ENCODE measurements at places on chromosomes 4 and X.

DNA sequence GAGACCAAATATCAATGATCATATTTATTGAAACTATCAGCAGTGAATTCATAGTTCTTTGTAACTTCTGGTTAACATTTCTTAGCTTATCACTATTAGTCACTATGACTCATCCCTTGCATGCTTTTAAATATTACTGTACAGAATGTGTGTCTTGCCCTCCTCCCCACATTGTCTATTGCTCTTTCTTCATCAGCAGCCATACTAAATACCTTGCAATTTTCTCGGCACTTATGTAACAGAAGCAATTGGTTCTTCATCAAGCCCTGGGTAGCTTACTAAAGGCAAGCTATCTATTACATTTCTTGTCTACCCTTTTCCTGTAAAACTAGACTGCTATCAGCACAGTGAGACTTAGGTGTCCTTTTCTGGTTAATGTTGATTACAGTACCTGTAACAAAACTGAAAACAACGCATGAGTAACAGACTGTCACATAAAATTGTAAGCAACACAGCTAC, 8.2 kb downstream of the KLHL4 start:
- no peak for DNase-seq

- DNase-seq = no peak
Observed at GRCh38 chrX:68462197-68462596, 28.9 kb upstream of the OPHN1 start.

DNA sequence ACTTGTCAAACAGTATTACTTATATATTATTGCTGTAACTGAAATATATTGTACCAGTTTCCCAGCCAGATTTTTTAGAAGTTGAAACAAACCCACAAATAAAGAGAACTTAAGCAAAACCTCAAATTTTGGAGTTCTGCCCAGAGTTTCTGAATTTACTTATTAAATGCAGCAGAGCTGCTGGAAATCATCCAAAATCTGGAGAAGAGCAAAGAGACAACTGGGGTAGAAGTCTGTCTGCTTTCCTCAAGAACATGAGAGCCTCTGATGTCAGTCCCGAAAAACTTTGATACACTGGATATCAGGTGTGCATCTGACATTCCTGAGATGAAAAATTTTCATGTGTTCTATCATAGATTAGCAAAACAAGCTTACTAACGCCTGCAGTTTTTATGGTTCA, 325.9 kb downstream of the NR3C2 start:
- DNase-seq = no peak

- DNase-seq = no peak
Observed at GRCh38 chr4:169800541-169800940, 42.8 kb upstream of the HPF1 start.

GRCh38 chr4:150367326-150367725, 214.6 kb upstream of the MAB21L2 start:
- DNase-seq = no peak

DNA sequence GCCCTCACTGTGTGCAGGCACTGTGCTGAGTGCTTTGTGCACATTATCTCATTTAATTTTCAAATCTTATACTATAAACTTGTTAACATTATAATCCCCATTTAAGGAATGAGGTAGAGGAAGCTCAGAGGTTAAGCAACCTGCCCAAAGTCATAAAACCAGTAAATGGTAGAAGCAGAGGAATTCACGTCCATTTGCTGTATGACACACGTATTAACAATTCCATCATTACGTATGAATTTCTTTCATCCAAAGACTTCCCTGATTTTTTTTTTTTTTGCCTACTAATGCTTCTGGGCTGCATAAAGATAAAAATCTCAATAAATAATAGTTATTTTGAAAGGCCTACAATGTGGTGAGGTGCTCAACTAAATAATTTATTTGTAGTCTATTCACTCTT, 64.5 kb upstream of the H2AZ1 start:
- DNase-seq = no peak

GRCh38 chr4:153432965-153433753, 33.0 kb upstream of the TMEM131L start:
- peak; percentile 67 for DNase-seq

GRCh38 chrX:122703762-122704161, 480.3 kb upstream of the GRIA3 start:
- DNase-seq = no peak

DNA sequence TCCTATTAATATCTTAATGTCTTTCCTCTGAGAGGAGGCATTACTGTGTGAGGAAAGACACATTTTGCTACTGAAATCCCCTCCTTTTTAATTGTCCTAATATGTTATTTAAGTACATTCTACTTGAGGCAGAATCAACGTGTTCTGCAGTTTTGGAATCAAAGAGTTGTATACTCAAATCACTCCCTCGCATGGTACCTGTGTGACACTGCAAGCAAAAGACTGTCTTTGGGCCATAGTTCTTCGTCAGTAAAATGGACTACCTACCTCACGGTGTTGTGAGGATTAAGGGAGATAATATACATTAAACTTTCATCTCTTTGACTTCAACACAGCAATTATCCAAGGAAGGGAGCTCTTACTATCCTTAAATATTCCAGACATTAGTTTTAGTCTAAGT, 61.5 kb downstream of the TIGD2 start:
- no peak for DNase-seq

DNA sequence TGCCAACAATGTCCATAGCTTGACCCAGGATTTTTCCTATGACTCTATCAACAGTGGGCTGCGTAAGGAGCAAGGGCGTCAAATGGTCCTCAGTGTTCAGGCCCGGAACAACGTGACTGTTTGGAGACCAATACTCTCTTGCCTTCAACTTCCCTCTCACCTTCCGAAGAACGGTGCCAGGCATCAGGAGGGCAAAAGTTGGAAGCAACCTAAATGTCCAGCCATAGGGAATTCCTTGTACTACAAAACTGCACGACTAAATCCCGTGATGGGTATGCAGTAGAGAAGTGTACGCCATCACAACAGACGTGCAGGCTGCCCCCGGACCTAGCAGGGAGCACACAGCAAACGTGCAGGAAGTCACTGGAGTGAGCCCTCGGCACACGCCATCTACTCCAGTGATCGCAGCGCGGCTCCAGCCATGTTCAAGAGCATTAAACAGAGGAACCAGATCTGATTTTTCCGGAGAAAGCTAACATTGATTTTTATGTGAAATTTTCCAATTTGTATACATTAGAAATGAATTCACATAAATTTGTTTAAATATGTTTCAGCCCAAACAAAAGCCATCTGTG, 79.0 kb downstream of the JAKMIP1 start:
- no peak for DNase-seq

DNA sequence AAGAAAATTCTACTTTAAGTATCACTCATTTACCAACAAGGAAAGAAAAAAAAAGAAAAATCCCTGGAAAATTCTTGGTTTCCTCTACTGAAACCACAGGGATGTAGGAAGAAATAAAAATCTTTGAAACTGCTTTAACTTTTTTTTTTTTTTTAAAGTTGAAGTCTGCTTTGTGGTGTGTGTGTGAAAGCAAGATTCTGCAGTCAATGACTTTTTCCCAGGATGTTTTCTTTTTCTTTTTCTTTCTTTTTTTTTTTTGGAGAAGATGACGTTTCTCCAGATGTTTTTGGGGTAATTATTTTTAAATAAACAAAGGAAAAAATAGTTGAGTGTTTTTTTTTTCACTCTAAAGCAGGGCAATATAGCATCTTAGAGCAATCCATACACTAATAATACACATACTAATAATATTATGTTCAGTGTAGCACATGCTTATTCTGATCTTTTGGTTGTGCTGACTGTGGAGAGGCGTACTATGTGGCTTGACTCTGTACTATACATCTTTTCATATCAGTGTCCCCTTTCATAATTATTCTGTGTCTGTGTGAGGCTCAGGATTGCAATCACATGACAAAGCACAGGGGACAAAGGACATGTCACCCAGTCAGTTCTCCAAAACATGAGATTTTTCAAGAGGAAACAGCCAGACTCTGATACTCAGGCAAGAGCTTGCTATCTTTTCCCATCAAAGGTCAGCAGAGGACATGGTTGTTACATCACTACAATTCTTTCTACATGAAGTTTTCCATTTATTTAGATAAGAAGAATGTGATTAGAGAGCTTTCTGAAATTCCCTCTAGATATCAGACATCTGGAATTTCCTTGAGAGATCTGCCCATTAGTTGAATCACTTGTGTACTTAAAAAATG, 111.0 kb downstream of the PDE5A start:
- no peak for DNase-seq

DNA sequence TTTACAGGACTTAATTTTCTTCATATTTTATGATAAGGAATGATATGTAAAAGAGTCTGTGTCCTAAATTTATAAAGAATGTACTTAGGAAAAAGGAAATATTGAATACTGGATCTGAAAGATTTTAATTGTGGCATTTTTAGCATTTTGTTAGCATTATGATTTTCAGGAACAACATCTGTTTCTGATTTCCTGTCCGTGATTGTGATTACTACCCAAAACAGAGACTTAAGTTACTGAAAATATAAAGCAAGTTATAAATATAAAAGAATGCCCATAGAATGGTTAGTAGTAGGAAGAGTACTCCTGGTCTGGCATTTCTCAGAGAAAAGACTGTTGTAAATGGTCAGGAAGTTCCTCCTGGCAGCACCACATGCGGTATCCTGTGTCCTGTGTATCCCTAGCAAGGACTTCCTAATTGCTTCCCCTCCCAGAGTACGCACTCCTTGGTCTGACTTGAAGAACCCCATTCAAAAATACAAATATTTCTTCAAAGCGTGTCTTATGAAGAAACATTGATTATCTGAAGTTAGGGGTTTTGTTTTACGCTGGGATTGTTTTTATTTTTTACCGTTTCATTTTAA, 88.9 kb downstream of the RS1 start:
- no peak for DNase-seq

DNA sequence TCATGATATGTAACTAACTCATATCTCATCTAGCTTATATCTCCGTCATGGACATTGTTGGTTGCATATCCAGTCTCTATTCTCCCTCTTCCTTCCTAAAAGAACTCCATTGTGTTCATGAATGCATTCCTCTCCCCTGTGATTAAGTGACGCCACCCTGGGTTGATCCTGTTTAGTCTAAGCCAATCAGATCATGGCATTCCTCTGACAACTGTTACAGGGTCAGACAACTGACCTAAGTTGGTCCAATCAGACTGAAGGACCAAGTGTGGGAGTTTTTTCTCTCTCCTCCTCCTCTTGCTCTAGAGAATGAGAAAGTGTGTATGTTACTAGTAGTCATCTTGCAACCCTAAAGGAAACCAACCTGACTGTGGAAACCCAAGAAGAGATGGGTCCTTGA, 3.6 kb downstream of the APOO start:
- no peak for DNase-seq

- no peak for DNase-seq
Observed at GRCh38 chrX:12871257-12871656, 4.4 kb downstream of the TLR7 start.

DNA sequence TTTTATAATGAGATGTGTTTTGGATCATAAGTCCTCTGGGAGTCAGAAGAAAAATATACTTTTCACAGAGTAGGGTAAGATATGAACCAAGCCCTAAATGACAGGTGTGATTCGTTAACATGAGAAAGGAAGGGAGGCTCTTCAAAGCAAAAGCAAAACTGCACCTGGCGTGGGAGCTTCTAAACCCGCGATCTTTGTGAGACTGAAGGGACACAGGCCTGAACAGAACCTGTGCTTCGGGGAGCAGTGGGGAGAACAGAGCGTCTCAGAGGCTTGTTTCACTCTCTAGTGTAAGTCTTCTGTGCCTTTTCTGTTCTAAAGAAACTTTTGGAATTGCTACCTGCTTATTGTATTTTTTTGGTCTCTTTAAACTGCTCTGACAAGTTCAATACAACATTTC, 30.2 kb upstream of the CYP4V2 start:
- peak; percentile 18 for DNase-seq

- DNase-seq = no peak
Observed at GRCh38 chrX:40460926-40461325, 119.8 kb upstream of the ATP6AP2 start.

GRCh38 chr4:47538825-47539154, 53.7 kb downstream of the ATP10D start:
- no peak for DNase-seq

- no peak for DNase-seq
Observed at GRCh38 chrX:649166-649565, 18.6 kb downstream of the SHOX start.

GRCh38 chr4:184446132-184446658, 28.2 kb downstream of the IRF2 start:
- no peak for DNase-seq

GRCh38 chr4:38176165-38176564, 216.0 kb downstream of the PTTG2 start:
- DNase-seq = no peak

Measured in stimulated activated CD4-positive, alpha-beta T cell treated with anti-CD3 and anti-CD28 coated beads, Interleukin-2, amount 100 ng/mL, for 24 hours (primary cell).